ENCODE measurements at places on chromosomes 3 and 15. TPM values are rescaled to one million over a fixed set of nuclear protein-coding genes. Genes with fewer than 3 reads are reported as not detected.

DNA sequence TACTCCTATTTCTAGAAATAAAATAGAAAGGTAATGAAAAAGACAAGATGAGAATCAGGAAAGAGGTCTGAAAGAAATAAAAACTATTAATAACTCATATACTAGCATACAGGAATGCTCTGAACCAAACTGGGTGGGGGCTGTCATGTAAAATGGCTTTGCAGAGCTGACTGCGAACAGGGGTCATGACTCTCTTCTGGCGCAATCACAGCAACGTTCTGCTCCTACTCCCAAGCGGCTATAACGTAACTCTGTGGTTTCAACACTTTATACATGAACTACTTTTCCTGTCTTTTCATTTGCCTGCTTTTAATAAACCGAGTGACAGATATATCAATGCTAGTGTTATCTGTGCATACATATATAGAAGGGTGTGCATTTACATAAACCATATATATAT lies 116.7 kb downstream of the DLG1 start:
- H3K27me3 ChIP-seq = no peaks in the 10 kb centered on the region
- H3K4me3 ChIP-seq = no peak overlapping the region
- DNase-seq = peak; percentile 93

Gene THRB
- polyA plus RNA-seq = 0.49 TPM

- H3K36me3 ChIP-seq = no peaks in the 10 kb centered on the region
- peaks cover 24% of the 10 kb centered on the region for H3K4me1 ChIP-seq
- no peak overlapping the region for H3K27ac ChIP-seq
- DNase-seq = peak; percentile 50
Measured at GRCh38 chr15:70094690-70095311, 2.9 kb downstream of the TLE3 start.

DNA sequence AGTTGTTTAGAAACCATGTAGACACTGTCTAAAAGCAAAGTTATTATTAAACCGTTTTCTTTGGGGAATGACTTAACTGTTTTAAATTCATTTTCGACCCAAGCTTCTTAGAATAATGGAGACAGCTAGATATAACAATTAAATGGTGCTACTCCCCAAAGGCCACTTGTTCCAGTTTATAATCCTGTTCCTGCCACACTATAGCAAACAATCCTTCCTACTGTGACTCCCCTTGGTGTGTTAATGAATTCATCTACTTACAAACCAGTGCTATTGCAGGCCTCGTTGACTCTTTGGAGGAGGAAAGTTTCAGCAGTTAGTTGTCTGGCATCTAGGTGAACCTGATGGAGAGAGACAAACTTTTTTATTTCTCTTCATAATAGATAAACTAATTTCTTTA lies 25.2 kb upstream of the CLSTN2 start:
- no peaks in the 10 kb centered on the region for H3K36me3 ChIP-seq
- no peak overlapping the region for H3K4me3 ChIP-seq
- no peak overlapping the region for H3K27ac ChIP-seq
- no peaks in the 10 kb centered on the region for H3K4me1 ChIP-seq

Gene TPM1
- polyA plus RNA-seq = 7,519 TPM

DNA sequence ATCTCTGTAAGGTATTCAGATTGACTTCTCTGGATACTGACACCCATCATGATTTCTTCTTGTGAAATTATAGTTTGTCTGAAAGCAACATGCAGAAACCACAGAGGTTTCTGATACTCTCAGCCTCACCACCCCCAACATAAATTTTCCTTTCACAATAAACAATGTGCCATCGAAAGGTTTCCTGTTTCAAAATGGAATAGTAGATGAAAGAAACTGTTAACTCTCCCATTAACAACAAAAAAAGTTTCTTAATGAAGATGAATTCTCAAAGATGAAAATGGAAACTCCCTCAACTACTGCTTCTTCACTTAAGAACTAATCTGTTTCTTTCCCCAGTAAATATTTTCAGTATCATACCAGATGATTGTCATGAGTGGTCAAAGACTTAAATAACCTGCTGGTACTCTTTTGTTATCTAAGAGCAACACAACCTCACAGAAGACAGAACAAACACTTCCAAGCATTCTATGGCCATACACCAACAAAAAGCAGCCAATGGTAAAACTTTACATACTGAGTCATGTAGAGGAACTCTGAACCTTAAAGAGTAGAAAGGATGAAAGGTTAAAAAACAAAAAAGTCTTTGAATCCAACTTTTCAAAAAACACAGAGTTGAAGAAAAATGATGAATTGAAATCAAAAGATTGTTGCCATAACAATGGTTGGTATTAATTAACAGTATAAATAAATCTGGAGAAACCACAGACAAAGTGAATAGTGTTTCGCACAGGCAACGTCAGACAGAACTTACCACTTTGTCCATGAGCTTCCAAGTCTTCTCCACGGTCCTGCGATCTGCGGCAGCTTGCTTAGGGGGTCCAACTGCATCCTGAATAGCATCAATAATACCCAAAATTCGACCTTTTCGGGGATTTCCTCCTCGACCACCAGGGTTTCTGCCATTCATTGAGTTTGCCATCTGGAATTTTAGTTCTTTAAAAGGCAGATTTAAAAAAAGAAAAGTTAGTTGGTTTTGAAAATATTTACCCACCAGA lies 1.9 kb downstream of the CBLB start:
- peaks cover 39% of the 10 kb centered on the region for H3K4me1 ChIP-seq
- H3K36me3 ChIP-seq = peaks cover 5% of the 10 kb centered on the region
- H3K4me3 ChIP-seq = peak overlapping the region; percentile 91

- no peak for DNase-seq
- H3K27me3 ChIP-seq = no peaks in the 10 kb centered on the region
- H3K27ac ChIP-seq = no peak overlapping the region
- no peaks in the 10 kb centered on the region for H3K36me3 ChIP-seq
- no peak overlapping the region for H3K4me3 ChIP-seq
- H3K4me1 ChIP-seq = no peaks in the 10 kb centered on the region
Measured at GRCh38 chr3:100775226-100775625, 65.9 kb downstream of the TFG start.

DNA sequence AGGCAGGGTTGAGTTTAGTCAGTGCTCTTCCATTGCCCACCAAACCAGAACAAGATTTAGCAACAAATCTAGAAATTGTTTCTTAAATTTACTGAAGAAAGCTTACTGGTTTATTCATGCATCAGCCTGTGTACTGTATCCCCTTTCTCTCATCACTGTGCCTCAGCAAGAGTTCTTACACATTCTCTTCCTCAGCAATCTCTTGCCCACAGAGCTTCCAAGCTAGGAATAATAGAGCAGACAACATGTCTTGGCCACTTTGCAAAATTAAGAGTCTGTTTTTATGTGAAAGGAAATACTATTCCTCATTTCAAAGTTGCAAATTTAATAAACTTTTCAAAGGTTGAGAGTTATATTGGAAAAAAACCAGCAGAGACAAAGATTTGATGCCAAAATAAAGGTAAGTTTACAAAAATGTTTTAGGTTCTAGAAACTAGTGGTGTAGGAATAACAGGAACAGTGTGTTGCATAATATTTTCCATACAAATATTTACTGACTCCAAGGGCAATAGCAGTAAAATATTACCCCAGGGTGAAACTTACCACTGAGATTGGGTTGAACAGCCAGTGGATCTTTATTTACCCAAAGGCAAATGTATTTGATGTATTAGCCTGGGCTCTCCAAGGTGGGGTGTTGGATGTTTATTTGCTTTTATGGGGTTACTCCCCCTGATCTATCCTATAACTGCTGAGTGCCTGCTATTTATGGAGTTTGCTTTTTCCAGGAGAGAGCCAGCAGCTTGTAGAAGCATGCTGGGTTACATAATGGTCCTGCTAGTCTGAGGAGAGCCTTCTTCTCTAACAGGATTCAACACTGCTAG lies 276.7 kb downstream of the ADAMTSL3 start:
- H3K27me3 ChIP-seq = no peaks in the 10 kb centered on the region
- no peak for DNase-seq
- H3K4me1 ChIP-seq = no peaks in the 10 kb centered on the region
- H3K36me3 ChIP-seq = no peaks in the 10 kb centered on the region
- no peak overlapping the region for H3K27ac ChIP-seq

Gene CLDN11
- polyA plus RNA-seq = 0.16 TPM

GRCh38 chr3:45208586-45208985 lies 17.5 kb downstream of the TMEM158 start:
- H3K27ac ChIP-seq = no peak overlapping the region
- DNase-seq = no peak
- no peaks in the 10 kb centered on the region for H3K4me1 ChIP-seq

DNA sequence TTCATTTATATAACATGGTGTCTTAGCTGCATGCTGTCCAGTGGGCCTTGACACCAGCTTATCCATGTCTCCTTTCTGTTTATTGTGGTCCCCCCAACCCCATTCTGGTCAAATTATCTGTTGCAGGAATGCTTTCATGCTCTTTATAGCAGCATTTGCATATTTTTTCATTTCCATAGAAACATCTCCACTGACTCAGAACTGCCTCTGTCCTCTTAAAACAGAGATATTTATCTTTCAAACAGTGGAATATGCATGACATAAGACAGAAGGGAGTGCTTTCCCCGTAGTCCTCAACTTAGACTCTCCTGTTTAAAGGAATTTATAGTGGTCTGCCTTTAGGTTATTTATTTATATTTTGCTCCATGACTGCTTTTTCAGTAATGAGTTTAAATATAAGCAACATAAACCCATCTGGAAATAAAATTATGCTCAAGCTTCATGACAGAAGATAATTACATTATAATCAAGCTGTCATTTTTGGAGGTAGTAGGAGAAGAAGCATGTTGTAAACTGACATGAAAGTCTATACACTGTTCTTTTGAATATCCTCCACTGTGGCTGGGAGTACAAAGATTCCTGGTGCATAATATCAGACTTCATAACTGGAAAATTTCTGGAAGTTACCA lies 179.5 kb upstream of the CD96 start:
- H3K27me3 ChIP-seq = no peaks in the 10 kb centered on the region
- no peak overlapping the region for H3K4me3 ChIP-seq
- H3K36me3 ChIP-seq = no peaks in the 10 kb centered on the region
- DNase-seq = no peak
- H3K4me1 ChIP-seq = no peaks in the 10 kb centered on the region

Gene GABRG3
- polyA plus RNA-seq = not detected

DNA sequence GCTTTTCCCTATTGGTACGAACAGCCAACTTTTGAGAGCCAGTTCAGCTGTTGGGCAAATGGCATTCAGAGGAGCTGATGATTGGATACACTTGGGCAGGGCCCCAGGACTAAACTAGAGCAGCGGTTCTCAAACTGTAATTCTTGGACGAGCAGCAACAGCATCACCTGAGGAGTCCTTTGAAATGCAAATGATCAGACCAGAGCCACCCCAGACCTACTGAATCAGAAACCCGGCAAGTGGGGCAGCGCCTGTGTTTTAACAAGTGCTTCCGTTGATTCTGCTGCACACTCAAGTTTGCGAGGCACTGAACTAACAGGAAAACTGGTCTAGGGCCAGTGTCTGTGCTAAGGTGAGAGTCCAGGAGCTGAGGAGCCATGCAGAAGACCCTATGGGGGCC lies 239.7 kb downstream of the UACA start:
- no peak overlapping the region for H3K4me3 ChIP-seq
- DNase-seq = no peak
- H3K4me1 ChIP-seq = peaks cover 7% of the 10 kb centered on the region
- H3K27ac ChIP-seq = no peak overlapping the region
